Small intestine (tissue), 16 donors: ENCODE measurements at places on chromosomes 1 and 21.

DNA sequence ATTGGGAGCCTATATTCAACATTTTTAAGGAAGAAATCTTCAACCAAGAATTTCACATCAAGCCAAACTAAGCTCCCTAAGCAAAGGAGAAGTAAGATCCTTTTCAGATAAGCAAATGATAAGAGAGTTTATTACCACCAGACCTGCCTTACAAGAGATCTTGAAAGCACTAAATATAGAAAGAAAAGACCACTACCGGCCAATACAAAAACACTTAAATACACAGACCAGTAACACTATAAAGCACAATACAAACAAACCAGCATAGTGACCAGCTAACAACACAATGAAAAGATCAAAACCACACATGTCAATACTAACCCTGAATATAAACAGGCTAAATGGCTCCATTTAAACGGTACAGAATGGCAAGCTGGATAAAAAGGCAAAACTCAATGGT lies 165.4 kb downstream of the MRPL39 start:
- H3K4me1 ChIP-seq = no peaks in the 10 kb centered on the region
- H3K36me3 ChIP-seq = no peaks in the 10 kb centered on the region
- DNase-seq = no peak

GRCh38 chr1:17998889-17999288 lies 108.7 kb upstream of the IGSF21 start:
- no peak for DNase-seq
- no peak overlapping the region for H3K27ac ChIP-seq
- H3K4me3 ChIP-seq = no peak overlapping the region
- no peaks in the 10 kb centered on the region for H3K4me1 ChIP-seq

GRCh38 chr1:118303064-118303463 lies 118.0 kb upstream of the SPAG17 start:
- H3K36me3 ChIP-seq = no peaks in the 10 kb centered on the region
- no peak overlapping the region for H3K27ac ChIP-seq
- DNase-seq = no peak
- no peak overlapping the region for H3K4me3 ChIP-seq
- no peaks in the 10 kb centered on the region for H3K27me3 ChIP-seq
- H3K4me1 ChIP-seq = no peaks in the 10 kb centered on the region

DNA sequence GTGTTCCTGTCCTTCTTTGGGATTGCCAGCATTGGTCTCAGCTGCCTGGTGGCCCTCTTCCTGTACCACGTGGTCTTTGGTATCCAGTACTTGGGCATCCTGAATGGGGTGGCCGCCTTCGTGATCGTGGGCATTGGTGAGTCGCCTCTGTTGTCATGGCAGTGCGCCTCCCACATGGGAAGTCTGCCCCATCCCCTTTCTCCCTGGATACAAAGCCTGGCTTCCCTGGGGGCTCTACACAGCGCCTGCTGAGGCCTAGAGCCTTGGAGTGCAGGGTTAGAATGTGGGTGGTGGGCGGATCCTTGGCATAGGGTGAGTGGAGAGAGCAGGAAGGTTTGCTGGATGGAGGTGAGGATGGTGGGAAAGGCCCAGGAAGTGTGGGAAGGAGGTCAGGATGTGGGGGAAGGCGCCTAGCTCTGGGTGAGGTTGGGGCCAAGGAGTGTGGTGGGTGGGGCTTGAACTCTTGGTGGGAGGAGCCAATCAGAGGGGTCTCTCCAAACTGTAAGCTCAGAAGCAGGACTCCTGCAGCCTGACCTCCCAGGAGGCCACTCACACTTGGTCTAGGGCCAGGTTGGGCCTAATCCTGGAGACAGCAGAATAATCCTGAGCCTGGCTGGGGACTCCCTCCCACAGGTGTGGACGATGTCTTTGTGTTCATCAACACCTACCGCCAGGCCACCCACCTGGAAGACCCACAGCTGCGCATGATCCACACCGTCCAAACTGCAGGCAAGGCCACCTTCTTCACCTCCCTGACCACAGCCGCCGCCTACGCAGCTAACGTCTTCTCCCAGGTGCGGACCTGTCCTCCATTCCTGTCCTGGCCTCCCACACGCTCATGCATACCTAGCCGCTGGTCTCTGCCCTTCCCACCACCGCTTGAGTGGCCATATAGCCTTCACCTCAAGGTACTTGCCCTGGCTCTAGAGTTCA lies 36.7 kb downstream of the DISP3 start:
- no peaks in the 10 kb centered on the region for H3K27me3 ChIP-seq
- no peak overlapping the region for H3K4me3 ChIP-seq
- H3K4me1 ChIP-seq = no peaks in the 10 kb centered on the region
- no peak for DNase-seq

GRCh38 chr1:8525558-8526275 lies 207.8 kb downstream of the SLC45A1 start:
- peak; percentile 95 for DNase-seq
- no peaks in the 10 kb centered on the region for H3K36me3 ChIP-seq
- H3K4me1 ChIP-seq = peaks cover 2% of the 10 kb centered on the region
- H3K27me3 ChIP-seq = no peaks in the 10 kb centered on the region

DNA sequence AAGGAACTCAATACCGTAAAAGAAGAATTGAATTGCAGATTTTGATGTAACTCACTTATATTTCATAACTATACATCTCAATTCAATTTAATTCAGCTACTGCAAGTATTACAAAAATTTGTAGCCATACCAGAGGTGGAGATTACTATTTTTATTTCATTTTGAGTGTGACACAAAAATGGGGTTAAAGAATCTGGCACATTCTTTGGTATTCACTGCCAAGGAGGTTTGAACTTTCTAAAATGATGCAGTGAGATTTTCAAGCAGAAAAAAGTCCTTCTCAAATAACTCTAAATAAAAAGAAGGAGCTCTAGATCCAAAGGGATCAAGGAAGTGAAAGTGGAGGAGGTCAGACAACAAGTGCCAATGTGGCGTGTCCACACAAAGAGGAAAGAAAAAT lies 569.0 kb downstream of the DPYD start:
- no peaks in the 10 kb centered on the region for H3K4me1 ChIP-seq
- DNase-seq = no peak
- H3K27ac ChIP-seq = no peak overlapping the region
- no peaks in the 10 kb centered on the region for H3K36me3 ChIP-seq
- H3K27me3 ChIP-seq = no peaks in the 10 kb centered on the region

- no peak overlapping the region for H3K27ac ChIP-seq
- DNase-seq = no peak
- H3K27me3 ChIP-seq = no peaks in the 10 kb centered on the region
- H3K4me1 ChIP-seq = no peaks in the 10 kb centered on the region
Measured at GRCh38 chr1:4977701-4978100, 323.3 kb downstream of the AJAP1 start.

DNA sequence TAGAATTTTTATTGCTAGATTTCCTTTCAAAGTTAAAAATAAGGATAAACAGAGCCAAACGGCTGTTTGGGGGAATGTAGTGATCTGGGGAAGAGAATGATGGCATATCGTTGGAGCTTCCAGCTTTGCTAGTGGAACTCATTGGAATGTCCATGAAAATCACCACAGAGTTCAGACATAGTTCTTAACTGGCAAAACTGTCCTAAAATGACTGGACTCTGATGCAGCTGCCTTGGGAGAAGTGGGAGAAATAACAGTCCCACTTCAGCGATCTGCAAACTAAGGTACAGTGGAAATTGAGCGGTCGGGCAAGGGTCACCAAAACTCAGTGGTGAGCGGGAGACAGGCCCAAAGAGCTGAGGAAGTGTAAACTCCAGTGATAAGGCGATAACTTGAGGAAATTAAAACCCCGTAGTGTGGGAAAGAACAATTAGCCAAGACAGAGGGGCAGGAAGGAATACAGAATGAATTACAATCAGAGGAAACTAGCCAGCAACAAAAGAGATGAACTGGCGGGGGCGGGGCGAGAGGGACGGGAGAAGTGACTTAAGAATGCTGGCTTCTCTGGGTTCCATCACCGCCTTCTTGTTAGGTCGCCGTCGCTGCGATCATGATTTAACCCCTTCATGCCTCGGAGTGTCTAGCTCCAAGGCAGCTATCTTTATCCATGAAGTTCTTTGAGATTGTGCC lies 89.8 kb upstream of the ARHGAP29 start:
- H3K36me3 ChIP-seq = no peaks in the 10 kb centered on the region
- no peaks in the 10 kb centered on the region for H3K27me3 ChIP-seq
- no peaks in the 10 kb centered on the region for H3K4me1 ChIP-seq
- no peak overlapping the region for H3K27ac ChIP-seq

- H3K27me3 ChIP-seq = no peaks in the 10 kb centered on the region
- no peaks in the 10 kb centered on the region for H3K36me3 ChIP-seq
- H3K4me3 ChIP-seq = no peak overlapping the region
- H3K27ac ChIP-seq = no peak overlapping the region
- peaks cover 16% of the 10 kb centered on the region for H3K4me1 ChIP-seq
Measured at GRCh38 chr1:178055779-178056471, 38.0 kb upstream of the RASAL2 start.

DNA sequence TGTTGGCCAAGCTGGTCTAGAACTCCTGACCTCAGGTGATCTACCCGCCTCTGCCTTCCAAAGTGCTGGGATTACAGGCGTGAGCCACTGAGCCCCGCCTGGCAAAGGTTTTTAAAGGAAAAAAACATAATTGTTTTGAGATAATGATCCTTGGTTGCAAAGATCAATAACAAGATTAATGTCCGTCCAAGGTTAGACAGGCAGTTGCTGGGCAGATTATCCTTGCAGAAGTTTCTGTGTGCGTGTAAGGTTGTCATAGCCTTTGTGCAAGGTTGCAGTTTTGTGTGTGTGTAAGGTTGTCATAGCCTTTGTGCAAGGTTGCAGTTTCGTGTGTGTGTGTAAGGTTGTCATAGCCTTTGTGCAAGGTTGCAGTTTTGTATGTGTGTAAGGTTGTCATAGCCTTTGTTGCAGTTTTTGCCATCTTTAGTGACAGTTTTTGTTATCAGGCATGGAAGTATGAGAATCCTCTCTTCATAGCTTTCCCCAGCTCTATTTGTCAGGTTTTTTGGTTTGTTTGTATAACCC lies 3.6 kb downstream of the YBEY start:
- no peak overlapping the region for H3K4me3 ChIP-seq
- H3K36me3 ChIP-seq = peaks cover 4% of the 10 kb centered on the region
- H3K27ac ChIP-seq = no peak overlapping the region
- no peaks in the 10 kb centered on the region for H3K4me1 ChIP-seq

DNA sequence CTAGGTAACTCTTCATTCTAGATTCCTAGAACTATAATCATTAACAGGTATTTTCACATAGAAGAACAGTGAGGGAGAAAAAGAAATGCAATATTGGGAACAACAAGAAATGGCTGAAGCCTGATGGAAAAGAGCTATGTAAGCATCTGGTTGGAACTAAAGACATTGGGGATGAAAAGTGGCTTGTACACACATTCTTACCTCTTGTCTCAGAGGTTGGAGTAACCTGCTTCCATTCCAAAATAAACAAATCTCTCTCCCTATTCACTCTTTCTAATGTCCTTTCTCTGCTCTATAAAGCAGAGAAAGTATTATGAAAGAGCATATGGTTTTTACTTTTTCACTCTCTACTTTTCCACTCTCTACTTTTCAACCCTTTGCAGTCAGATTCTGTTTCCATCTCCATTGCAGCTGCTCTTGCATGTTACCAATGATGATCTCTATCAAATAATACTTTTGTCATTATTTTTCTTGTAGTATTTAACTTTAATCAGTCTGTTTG lies 37.5 kb downstream of the CMPK1 start:
- peaks cover 16% of the 10 kb centered on the region for H3K36me3 ChIP-seq
- H3K4me3 ChIP-seq = no peak overlapping the region
- H3K4me1 ChIP-seq = no peaks in the 10 kb centered on the region
- DNase-seq = no peak

DNA sequence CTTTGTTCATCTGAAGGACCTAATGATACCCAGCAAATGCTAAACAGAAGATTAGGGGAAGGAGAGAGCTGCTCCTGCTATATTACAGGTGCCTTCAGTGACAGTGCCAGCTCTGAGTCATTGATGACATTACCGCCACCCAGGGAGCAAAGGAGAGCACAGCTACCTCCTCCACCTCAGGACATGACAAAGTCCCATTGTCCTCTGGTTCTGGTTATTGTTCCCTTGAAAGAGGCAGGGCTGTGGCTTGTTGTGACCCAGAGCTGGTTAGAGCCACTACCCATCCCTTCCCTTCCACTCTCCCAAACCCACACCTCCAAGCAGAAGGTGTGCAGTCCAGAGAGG lies 363.5 kb upstream of the DUSP10 start:
- H3K36me3 ChIP-seq = no peaks in the 10 kb centered on the region
- peak; percentile 8 for DNase-seq
- no peaks in the 10 kb centered on the region for H3K4me1 ChIP-seq
- H3K27ac ChIP-seq = no peak overlapping the region
- no peak overlapping the region for H3K4me3 ChIP-seq

DNA sequence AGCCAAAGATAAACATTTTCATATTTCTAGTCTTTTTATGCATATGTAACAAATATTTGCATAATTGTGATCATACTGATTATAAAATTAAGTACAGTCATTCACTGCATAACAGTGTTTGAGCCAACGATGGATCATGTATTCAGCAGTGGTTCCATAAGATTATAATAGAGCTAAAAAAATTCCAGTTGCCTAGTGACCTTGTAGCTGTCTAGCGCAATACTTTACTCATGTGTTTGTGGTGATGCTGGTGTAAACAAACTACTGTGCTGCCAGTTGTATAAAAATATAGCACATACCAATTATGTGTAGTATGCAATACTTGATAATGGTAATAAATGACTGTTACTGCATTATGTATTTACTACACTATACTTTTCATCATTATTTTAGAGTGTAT lies 2.1 kb upstream of the S100A10 start:
- DNase-seq = no peak
- H3K27me3 ChIP-seq = no peaks in the 10 kb centered on the region
- peaks cover 14% of the 10 kb centered on the region for H3K4me1 ChIP-seq
- no peak overlapping the region for H3K4me3 ChIP-seq
- no peak overlapping the region for H3K27ac ChIP-seq
- H3K36me3 ChIP-seq = no peaks in the 10 kb centered on the region

- no peak overlapping the region for H3K27ac ChIP-seq
- no peaks in the 10 kb centered on the region for H3K4me1 ChIP-seq
- no peak overlapping the region for H3K4me3 ChIP-seq
- H3K36me3 ChIP-seq = no peaks in the 10 kb centered on the region
- DNase-seq = no peak
Measured at GRCh38 chr1:157893686-157894085, 52.1 kb upstream of the CD5L start.

GRCh38 chr1:173506437-173506836 lies 29.3 kb downstream of the PRDX6 start:
- no peaks in the 10 kb centered on the region for H3K4me1 ChIP-seq
- no peak overlapping the region for H3K4me3 ChIP-seq
- H3K27ac ChIP-seq = no peak overlapping the region
- H3K27me3 ChIP-seq = no peaks in the 10 kb centered on the region

- peaks cover 10% of the 10 kb centered on the region for H3K4me1 ChIP-seq
- H3K36me3 ChIP-seq = peaks cover 12% of the 10 kb centered on the region
- H3K4me3 ChIP-seq = no peak overlapping the region
- no peaks in the 10 kb centered on the region for H3K27me3 ChIP-seq
- no peak for DNase-seq
Measured at GRCh38 chr21:34519016-34519415, 7.0 kb upstream of the KCNE1 start.

GRCh38 chr1:206754011-206754410 lies 16.6 kb upstream of the IL19 start:
- H3K4me3 ChIP-seq = no peak overlapping the region
- H3K36me3 ChIP-seq = no peaks in the 10 kb centered on the region
- H3K4me1 ChIP-seq = no peaks in the 10 kb centered on the region
- no peak for DNase-seq
